Heart left ventricle (tissue), 16 donors: ENCODE measurements at places on chromosomes 4 and X.

DNA sequence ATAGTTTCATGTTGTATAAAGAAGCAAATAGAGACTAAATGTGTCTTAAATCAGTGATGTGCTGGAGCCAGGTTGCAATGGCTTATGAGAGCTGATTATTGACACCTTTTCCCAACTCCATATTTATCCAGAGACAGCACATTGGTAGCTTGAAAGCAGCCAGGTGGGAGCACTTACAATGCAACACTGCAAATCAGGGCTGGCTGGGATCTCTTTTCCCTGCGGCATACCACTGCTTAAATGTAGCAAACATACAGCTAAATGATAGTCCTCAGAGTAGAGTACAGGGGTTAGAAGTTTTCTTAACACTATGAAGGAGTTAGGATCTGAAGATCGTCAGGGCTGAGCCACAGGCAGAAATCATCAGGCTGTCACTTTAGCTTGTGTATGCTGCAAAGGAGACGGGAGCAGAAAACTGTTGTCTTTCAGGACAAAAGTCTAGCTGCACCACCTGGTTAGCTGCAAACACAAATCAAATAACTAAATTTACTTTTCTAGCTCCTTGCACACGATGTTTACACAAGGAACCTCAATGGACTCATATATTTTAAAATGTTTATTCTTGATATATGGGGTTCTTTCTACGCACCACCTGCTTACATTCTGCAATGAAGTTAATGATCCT, 527.3 kb downstream of the TLL1 start:
- DNase-seq: no peak

DNA sequence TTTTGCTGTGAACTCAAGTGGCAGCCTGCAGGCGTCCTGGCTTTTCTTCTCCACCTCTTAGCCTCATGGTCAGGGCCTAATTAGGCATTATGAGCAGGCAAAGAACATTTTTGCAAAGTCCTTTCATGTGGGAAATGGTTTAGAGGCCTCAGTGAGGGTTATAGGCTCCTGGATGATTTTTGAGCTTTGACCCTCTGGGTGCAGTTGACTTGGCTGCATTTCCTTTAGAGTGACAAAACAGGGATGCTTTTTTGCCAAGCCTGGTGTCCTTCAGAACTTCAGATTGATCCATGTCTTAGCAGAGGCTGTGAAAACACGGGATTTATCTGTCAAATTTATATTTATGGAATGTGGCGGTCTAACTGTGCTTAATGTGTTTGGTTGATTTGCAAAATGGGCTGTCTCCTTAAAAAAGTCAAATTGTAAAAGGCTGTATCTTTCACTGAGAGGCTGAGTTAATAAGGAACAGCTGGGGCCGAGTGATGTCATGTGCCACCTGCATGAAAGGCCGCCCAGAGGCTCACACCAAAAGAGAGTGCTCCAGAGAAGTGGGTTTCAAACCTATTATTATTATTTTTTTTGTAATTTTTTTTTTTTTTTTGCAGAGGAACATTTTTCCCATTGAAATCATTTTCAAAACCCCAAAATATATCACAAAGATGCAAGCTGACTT, 192.2 kb upstream of the ARX start:
- DNase-seq: no peak

- DNase-seq: no peak
Measured at GRCh38 chr4:140743194-140743931, 12.8 kb downstream of the TBC1D9 start.

DNA sequence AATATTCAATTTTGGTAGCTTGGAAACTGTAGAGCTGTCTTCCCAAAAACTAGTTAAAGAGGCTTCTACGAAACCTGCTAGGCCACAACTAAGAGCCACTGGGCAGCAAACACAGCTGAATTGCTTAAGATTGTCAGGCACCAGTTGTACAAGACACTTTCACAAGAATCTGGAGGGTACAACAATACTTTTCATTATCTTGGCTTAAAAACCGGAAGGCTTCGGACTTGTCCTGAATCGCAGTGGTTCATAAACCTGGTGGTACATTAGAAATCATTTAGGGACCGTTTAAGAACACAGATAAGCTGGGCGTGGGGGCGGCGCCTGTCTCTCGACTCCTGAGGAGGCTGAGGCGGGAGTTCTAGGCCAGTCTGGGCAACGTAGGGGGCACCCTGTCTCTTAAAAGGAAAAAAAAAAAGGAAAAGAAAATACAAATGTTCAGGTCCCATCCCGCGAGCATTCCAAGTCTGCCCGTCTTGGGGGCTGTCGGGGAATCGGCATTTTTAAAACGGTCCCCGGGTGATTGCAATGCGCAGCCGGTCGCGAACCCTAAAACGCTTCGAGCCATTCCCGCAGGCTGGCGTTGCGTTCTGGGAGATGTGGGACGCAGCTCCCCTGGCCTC, 763 bp downstream of the PYURF start:
- peak; percentile 51 for DNase-seq

GRCh38 chr4:107665001-107665400, 55.0 kb downstream of the PAPSS1 start:
- DNase-seq: no peak

- DNase-seq: no peak
Measured at GRCh38 chr4:9781343-9782135, at the start of gene DRD5. Gene DRD5 (plus strand): TSS chr4:9781634. CDS start chr4:9782030, 396 bp downstream.

DNA sequence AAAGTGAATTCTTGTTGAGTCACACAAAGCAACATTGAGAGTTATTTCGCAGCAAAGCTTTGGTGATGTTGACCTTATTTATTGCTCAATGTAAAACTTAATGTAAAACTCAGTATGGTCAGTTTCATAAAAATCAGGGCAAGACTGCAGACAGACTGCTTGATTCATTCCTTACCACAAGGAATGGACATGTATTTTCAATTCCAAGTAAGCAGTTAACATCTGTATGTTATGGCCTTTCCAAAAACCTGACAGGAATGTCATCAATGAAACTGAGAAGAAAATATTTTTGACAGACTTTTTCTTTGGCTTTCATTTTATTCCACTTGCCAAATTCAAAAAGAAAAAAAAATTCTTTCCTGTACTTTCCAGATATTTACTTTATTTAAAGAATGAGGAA, 488.3 kb downstream of the ANKRD50 start:
- no peak for DNase-seq

DNA sequence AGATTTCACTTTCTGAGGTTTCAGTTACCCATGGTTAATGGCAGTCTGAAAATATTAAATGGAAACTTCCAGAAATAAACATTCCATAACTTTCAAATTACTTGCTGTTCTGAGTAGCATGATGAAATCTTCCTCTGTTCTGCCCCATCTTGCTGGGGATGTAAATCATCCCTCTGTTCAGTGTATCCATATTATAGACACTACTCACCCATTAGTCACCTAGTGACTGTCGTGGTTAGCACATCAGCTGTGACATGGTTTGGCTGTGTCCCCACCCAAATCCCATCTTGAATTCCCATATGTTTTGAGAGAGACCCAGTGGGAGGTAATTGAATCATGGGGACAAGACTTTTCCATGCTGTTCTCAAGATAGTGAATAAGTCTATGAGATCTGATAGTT, 125.5 kb upstream of the GIMD1 start:
- no peak for DNase-seq

GRCh38 chrX:31449965-31450364, 378.1 kb upstream of the FTHL17 start:
- DNase-seq: no peak
